Testis (tissue), 5 donors: ENCODE measurements at places on chromosomes 12 and 14.

GRCh38 chr14:93832081-93832480 lies 43.8 kb upstream of the PRIMA1 start:
- no peak for DNase-seq

DNA sequence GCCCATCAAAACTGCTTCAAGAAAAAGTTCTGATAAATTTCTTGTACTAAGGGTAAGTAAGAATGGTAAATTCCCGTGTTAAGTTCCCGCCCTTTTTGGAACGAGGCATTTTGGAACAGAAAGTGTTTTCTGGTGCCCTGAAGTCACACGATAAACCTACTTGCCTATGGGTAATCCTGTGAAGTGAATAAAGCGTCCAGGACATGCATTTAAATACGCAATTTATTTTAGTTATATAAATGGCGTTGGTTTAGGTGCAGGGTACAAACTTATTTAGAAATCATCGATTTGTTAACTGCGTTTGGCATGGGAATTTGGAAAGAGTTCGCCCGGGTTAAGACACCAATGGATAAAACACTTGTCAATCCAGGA lies 715 bp upstream of the RAP1B start:
- peak; percentile 28 for DNase-seq

- DNase-seq = no peak
These were observed 295.2 kb upstream of the PWP1 start for GRCh38 chr12:107390414-107390813.

DNA sequence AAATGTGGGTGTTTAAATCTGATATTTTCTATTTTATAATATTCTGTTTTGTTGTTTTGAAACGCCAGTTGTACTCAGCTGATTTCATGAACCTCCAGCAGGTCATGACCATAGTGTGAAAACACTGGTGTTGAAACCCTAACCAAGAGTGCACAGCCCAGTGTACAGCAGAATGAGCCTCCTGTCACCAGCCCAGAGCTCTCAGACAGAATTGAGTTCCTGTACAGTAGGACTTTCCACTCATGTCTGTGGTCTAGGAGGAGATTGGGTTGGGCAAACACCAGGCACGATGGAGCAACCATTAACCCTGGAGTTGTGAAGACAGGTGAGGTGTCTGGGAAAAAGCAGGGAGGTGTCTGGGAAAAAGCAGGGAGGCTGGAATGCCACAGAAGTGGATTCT lies 908.8 kb downstream of the VRK1 start:
- DNase-seq = no peak

DNA sequence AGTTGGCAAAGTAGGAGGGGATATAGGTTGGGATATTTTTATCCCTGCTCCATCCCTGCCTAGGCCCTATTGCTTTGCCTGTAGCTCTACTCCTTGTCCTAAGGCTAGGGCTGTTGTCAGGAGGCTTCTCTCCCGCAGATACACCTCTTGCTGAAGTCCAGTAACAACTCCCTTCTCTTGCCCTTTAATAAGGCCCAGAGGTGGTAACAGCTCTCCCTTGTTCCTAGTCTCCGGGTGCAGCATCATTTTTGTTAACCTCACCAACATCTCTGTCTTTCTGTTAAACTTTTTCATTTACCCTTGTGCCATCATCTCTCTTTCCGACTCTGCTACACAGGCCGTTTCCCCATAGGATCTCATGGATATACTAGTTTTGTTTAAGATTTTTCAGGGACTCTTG lies 6.3 kb downstream of the ASCL1 start:
- no peak for DNase-seq

DNA sequence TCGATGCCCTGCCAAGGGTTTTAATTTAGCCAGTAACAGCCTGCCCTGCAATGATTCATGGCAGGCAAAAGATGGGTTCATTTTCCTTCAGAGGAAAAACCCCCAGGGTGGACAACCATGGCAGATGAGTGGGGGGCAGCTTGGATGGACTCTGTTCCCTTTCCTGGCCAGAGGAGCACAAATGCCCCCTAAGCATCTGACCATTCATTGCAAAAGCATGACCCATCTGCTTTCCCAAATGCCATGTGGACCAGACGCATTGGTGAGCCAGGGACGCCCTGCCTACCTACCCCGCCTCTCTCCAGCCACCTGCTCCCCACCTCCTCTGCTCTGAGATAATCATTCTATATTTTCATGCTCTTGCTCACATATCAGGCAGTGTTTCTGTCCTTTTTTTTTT lies 281.9 kb downstream of the DPF3 start:
- no peak for DNase-seq

DNA sequence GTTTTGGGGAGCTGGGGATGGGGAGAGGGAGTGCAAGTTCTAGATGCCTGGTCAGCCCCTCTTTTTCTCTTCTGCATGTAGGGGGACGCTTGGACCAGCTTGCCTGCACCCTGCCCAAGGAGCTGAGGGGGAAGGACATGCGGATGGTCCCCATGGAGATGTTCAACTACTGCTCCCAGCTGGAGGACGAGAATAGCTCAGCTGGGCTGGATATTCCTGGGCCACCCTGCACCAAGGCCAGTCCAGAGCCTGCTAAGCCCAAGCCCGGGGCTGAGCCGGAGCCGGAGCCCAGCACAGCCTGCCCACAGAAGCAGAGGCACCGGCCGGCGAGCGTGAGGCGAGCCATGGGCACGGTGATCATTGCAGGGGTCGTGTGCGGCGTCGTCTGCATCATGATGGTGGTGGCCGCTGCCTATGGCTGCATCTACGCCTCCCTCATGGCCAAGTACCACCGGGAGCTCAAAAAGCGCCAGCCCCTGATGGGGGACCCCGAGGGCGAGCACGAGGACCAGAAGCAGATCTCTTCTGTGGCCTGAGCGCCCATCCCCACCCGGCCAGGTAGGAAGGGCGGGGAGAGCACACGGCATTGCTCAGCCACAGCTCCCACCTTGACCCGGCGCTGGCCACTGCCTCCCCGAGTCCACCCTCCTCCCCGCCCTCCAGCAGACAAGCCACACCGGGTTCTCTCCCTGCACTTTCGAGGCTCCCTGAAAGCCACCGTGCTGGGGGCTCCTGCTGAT lies 14.0 kb downstream of the LRTM2 start:
- DNase-seq = no peak

DNA sequence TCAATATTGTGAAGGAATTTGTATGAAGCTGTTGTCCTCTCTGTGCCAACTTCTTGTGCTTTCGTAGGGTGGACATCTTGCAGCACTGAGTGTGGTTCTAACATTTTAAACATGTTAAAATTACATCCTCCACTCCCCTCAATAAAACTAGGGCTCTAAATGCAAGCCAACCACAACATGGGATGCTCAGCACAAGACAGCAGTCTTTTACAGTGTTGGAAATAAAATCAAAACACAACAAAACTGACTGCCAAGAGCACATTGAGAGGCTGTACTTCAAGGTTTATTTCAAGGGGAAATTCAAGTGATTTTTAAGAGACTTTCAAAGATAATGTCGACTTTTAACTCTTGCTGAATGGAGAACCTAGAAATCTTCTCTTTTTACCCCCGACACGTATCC lies 396.9 kb downstream of the TMTC2 start:
- no peak for DNase-seq

DNA sequence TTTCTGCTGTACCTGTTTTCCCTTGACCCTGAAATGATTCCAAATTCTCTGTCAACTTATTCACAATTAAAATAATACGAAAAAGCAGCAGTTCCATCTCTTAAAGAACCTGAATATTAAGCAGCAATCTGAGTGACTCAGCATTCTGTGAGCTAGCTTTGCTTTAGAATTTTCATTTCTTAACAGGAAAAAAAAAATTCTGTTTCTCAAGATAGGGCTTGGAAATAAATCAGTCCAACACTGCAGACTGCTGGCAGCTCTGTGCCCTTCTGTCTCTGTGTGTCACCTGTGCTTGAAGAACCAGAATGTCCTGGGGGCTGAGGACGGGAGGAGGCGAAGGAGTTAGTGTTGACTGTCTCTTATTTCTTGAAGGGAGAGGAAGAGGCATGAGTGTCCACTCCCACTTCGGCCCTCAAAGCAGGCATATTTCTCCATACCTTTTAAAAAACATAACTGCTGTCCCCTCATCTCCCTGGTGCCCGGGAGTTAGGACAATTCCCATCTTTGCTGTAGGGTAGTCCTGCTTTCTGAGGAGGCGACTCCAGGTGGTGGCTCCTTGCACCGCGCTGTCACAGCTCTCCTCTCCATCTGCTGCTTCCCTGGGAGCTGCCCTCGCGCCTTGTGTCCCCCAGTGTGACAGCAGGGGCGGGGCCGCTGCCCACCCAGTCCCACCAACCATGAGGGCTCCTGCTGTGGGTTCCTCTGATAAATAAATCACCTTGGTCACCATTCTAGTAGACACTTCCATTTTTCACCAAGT lies 203.1 kb downstream of the CALM1 start:
- peak; percentile 57 for DNase-seq

- DNase-seq = peak; percentile 51
These were observed 262.0 kb upstream of the G2E3 start for GRCh38 chr14:30296931-30297405.

GRCh38 chr12:42932936-42933335 lies 343.4 kb upstream of the PRICKLE1 start:
- DNase-seq = no peak

DNA sequence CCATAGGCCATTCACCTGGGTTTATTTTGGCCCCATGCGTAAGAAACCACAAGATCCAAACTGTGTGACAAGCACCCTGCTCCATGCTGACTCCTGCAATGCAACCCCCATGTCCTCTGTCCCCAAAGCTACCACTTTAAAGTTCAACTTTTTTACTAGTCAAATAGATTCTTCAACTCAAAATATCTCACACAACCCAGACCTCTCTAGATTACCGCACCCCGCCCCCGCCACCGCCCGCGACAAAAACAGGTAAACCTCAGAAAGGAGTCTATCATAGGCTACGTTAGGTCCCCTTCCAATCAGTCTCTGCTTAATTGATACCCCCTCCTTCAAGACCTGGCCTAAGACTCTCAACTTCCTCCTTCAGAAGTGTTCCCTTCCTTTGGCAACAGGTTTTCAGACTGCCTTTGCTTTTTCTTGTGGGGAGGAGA lies 2.2 kb downstream of the ZFP36L1 start:
- DNase-seq = no peak

DNA sequence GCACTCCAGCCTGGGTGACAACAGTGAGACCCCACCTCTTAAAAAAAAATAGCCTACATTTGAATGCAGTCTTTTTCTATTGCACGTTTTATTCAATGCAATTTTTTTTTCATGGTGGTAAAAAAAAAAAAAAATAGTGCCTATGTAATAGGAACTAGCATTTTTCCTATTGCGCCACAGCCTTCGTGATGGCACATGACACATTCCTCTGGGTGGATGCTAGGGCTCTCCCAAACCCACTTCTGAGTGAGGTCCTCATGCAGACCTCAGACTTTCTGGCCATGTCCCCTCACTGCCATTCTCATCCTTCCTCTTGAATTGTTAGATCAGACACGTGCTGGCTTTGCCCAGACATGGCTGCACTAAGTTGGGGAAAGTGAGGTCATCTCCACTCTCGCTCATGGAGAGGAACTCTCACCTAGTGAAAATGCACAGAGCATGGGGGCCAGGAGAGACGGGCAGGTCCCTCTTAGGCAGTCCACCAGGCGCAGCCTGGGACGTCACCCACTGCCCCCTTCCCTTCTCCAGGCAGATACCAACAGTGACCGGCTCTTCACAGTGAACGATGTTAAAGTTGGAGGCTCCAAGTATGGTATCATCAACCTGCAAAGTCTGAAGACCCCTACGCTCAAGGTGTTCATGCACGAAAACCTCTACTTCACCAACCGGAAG lies 19.2 kb downstream of the DCAF4 start:
- DNase-seq = no peak

DNA sequence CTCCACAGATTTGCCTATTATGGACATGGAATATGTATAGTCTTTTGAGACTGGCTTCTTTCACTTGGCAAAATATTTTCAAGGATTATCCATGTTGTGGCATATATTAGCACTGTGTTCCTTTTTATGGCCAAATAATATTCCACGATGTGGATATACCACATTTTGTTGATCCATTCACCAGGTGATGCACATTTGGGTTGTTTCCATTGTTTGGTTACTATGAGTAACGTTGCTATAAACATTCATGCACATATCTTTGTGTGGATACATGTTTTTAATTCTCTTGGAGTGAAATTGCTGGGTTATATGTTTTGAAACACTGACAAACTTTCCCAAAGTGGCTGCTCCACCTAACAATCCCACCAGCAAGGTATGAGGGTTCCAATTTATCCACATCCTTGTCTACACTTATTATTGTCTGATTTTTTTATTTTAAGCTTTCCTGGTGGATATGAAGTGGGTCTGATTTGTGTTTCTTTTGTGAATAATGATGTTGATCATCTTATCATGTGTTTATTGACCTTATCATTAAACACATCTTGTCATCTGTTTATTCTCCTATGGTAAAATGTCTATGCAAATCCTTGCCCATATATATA lies 116.2 kb upstream of the FRMD6 start:
- DNase-seq = no peak

- DNase-seq = no peak
These were observed 41.4 kb upstream of the EML1 start for GRCh38 chr14:99751539-99752485.

DNA sequence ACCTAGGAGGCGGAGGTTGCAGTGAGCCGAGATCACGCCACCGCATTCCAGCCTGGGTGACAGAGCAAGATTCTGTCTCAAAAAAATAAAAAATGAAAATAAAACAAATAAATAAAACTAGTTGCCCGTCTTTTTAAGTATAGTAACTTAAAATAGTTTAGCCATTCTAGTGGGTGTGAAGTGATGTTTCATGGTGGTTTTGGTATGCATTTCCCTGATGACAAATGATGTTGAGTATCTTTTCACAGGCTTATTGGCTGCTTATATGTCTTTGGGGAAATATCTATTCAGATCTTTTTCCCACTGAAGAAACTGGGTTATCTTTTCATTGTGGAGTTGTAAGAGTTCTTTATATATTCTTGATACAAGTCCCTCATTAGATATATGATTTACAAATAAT lies 102.4 kb upstream of the METAP2 start:
- DNase-seq = no peak

DNA sequence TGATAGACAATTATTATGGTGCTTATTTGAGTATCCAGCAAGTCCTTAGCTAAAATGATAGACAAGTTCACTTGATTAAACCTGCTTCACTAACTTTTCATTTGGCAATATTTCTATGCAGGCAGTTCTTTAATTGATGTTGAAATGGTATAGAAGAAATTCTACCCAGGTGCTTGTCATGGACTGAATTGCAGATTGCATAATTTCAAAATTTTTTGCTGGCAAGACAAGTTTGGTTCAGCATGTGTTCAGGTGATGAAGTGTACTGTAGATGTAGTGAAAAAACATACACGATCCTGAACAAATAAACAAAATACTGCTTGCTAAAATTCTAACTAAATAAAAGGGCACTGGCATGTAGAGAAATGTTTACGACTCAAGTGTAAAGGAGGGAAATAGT lies 189.0 kb downstream of the FOXA1 start:
- DNase-seq = no peak

DNA sequence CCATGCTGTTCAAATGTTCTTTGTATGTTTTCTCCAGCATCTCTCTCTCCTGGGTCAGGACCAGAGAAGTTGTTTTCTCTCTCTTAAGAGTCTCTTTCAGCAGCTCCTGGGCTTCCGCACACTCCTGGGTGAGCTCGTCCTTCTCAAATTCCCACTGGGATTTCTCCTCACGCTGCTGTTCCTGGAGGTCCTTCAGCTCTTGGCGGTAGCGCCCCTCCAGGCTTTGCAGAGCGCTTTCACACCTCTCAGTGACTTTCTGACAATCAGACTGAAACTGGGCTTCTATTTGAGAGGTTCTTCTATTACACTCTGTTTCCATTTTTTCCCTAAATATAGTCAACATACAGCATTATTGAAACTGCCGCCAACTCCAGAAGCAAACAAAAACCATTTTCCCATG lies 72.7 kb downstream of the NIN start:
- DNase-seq = no peak

GRCh38 chr12:72471806-72472205 lies 199.6 kb downstream of the TRHDE start:
- DNase-seq = no peak
